ENCODE measurements at places on chromosomes 5 and 9. TPM values are rescaled to one million over a fixed set of nuclear protein-coding genes. Genes with fewer than 3 reads are reported as not detected.
A peak's percentile ranks its signal among the peaks of the same experiment; 100 is the strongest.

The TCF7 gene
- 1.0 TPM for total RNA-seq

The CMYA5 gene
- total RNA-seq: 34.3 TPM

The SUSD3 gene
- 9.3 TPM for total RNA-seq

The BTNL3 gene
- total RNA-seq: not detected

The FBXL7 gene
- 37.0 TPM for total RNA-seq

The PCDHB15 gene
- total RNA-seq: 5.0 TPM

DNA sequence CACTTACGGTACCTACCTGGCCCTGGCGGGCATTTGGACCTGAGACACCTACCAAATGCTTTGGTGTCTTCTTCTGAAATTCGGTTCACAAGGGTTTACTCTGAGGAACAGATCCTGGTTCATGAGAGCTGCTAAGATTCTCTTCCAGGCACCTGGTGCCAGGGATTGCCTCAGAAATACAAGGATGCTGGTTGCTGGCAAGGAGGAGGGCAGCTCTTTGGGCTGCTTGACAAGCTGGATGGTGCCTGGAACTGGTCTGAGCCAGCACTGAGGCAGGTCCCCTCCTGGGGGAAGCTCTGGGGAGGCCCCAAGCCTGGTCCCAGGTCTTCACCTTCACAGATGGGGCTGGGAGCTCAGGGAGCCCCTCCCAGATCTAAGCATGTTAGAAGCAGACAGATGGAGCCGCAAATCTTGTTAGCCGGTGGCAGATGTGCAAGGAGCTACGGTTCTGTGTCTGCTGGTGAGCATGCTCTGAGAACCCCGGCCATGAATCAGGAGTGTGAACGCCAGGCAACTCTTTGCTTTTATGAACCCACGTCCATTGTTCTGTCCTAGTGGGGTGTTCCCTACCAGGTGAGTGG is 16.3 kb downstream of the FABP6 start:
- no peaks in the 10 kb centered on the region for H3K27me3 ChIP-seq
- H3K36me3 ChIP-seq: no peaks in the 10 kb centered on the region
- DNase-seq: no peak
- no peaks in the 10 kb centered on the region for H3K4me1 ChIP-seq
- H3K4me3 ChIP-seq: no peak overlapping the region

GRCh38 chr9:122642226-122642625 is 15.2 kb downstream of the OR1B1 start:
- no peak for DNase-seq
- H3K27ac ChIP-seq: no peak overlapping the region
- H3K36me3 ChIP-seq: no peaks in the 10 kb centered on the region
- no peaks in the 10 kb centered on the region for H3K27me3 ChIP-seq
- no peaks in the 10 kb centered on the region for H3K4me1 ChIP-seq

DNA sequence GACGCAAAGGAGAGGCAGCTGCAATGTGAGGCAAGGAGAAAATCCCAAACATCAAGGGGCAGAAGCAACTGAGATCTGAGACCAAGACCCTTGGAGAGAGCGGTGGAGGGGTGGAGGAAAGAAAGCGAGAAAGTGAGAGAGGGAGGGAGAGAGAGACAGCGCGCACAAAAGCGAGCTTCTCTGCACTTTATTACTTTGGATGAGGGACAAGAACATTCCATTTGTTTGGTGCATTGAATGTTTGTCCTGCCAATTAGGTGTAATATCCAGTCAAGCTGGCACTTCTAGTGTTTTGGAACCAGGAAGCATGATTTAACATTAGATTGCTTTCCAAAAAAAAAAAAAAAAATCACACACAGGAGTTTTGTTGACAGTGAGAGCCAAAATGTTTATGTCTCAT is 1.4 kb downstream of the CAST start:
- H3K27ac ChIP-seq: peak overlapping the region; percentile 96
- no peaks in the 10 kb centered on the region for H3K36me3 ChIP-seq
- peak overlapping the region; percentile 69 for H3K4me3 ChIP-seq
- H3K4me1 ChIP-seq: no peaks in the 10 kb centered on the region
- DNase-seq: no peak

GRCh38 chr5:10122076-10122726 is 127.5 kb downstream of the ATPSCKMT start:
- no peaks in the 10 kb centered on the region for H3K27me3 ChIP-seq
- no peak overlapping the region for H3K27ac ChIP-seq
- H3K36me3 ChIP-seq: no peaks in the 10 kb centered on the region
- no peak overlapping the region for H3K4me3 ChIP-seq
- DNase-seq: no peak
- H3K4me1 ChIP-seq: no peaks in the 10 kb centered on the region

DNA sequence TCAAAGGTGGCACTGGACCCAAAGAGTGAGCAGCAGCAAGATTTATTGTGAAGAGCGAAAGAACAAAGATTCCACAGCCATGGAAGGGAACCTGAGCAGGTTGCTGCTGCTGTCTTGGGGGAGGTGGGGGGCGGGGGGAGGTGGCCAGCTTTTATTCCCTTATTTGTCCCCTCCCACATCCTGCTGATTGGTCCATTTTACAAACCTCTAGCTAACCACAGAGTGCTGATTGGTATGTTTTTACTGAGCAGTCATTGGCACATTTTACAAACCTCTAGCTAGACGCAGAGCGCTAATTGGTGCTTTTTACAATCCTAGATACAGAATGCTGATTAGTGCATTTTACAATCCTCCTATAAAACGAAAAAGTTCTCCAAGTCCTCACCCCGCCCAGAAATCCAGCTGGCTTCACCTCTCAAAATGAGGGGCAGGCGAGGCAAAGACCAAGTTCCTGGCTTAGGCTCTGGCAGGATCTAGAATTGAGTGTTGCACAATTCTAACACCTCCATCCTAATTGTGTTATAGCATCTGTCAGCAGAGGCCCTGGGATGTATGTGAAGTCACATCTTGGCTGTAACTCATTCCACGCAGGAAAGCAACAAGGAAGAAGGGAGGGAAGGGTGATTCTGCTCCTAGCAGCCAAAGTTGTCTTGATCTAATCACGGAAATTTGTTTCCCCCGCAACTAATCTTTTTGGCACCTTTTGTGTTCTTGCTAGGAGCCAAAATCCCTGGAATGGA is 34.3 kb downstream of the ROR2 start:
- H3K27me3 ChIP-seq: no peaks in the 10 kb centered on the region
- no peaks in the 10 kb centered on the region for H3K36me3 ChIP-seq
- no peak overlapping the region for H3K4me3 ChIP-seq
- H3K27ac ChIP-seq: no peak overlapping the region

- H3K27me3 ChIP-seq: no peaks in the 10 kb centered on the region
- H3K4me3 ChIP-seq: no peak overlapping the region
- no peak for DNase-seq
- H3K36me3 ChIP-seq: no peaks in the 10 kb centered on the region
These were observed 124.2 kb upstream of the TNPO1 start for GRCh38 chr5:72692231-72692637.

DNA sequence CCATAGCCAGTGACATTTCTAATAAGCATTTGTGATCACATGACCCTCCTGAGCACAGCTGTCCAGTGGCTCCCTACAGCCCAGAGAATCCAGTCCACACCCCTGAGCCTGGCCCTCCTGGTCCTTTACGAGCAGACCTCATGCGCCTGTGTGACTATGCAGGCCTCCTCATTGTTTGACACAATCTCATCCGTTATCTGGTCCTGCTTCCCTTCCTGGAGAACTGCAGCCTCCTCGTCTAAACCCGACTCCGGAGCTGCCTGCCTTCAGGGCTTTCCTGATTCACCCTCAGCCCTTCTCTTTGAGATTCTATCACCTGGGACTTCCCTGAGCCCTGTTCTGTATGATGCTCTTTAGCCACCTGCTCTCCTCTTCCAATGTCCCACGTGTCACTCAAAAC is 79.7 kb downstream of the GPR21 start:
- no peaks in the 10 kb centered on the region for H3K4me1 ChIP-seq
- no peaks in the 10 kb centered on the region for H3K36me3 ChIP-seq
- no peak overlapping the region for H3K27ac ChIP-seq
- H3K27me3 ChIP-seq: no peaks in the 10 kb centered on the region

- no peak overlapping the region for H3K4me3 ChIP-seq
- no peak overlapping the region for H3K27ac ChIP-seq
These were observed 378.4 kb upstream of the SGCD start for GRCh38 chr5:155948576-155948975.

DNA sequence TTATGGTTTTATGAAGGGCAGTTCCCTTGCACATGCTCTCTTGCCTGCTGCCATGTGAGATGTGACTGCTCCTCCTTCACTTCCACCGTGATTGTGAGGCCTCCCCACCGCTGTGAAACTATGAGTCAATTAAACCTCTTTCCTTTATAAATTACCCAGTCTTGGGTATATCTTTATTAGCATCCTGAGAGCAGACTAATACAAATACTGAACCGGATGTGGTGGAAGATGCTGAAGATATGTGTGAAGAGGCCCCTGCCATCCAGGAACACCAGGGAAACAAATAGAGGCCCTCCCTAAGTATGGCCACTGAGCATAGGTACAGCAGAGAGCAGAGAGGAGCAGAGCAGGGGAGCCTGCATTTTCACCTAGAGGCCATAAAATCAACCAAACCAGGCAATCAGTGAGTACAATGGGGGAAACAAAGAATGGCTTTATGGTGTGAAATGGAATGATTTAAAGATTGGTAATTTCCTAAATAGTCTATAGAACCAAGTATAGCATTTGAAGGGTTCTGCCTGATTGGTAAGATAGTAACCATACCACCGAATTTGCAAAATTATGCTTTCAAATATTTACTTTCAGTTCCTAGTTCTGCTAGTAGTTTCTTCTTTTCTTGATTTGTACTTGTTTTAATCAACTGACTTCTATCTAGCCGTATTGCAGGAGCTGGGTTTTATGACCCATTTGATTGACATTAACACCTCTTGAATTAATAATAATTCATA is 421.6 kb downstream of the IRX1 start:
- H3K27ac ChIP-seq: no peak overlapping the region
- no peaks in the 10 kb centered on the region for H3K27me3 ChIP-seq
- H3K4me1 ChIP-seq: no peaks in the 10 kb centered on the region
- no peak overlapping the region for H3K4me3 ChIP-seq
- DNase-seq: no peak

DNA sequence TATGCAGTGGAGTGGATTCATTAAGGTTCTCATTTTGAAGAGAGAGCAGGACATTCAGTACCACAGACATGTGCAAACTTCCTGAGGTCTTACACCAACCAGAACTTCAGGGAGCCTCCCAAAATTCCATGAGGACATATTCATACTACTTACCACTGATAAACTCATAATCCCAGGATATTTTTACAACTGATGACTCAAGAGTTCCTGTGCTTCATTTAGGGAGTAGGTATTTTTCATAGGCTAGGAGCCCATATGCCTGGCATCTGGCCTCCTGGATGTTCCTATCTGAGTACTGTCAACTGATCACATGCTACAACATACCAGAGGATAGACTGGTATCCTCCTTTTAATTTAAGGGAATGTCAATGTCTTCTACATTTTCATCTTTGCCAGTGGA is 578.0 kb downstream of the EFNA5 start:
- no peaks in the 10 kb centered on the region for H3K4me1 ChIP-seq
- DNase-seq: no peak
- H3K27ac ChIP-seq: no peak overlapping the region
- no peak overlapping the region for H3K4me3 ChIP-seq
- H3K27me3 ChIP-seq: no peaks in the 10 kb centered on the region
- H3K36me3 ChIP-seq: no peaks in the 10 kb centered on the region

DNA sequence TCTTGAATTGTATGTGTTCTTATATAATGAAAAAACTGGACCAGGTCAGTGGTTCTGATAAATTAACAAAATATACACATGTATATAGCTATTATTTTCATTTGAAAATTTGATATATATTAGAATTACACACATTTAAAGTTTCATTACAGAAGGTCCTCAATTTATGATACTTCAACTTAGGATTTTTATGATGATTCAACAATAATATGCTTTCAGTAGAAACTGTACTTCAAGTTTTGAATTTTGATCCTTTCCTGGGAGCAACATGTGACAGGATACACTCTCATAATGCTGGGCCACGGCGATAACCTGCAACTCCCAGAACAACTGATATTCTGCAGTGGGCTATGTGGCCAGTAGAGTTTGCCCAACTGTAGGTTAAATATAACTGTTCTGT is 344.7 kb downstream of the TAF11L14 start:
- no peak overlapping the region for H3K27ac ChIP-seq
- H3K36me3 ChIP-seq: no peaks in the 10 kb centered on the region
- DNase-seq: no peak
- no peaks in the 10 kb centered on the region for H3K27me3 ChIP-seq
- H3K4me3 ChIP-seq: no peak overlapping the region
- H3K4me1 ChIP-seq: no peaks in the 10 kb centered on the region

DNA sequence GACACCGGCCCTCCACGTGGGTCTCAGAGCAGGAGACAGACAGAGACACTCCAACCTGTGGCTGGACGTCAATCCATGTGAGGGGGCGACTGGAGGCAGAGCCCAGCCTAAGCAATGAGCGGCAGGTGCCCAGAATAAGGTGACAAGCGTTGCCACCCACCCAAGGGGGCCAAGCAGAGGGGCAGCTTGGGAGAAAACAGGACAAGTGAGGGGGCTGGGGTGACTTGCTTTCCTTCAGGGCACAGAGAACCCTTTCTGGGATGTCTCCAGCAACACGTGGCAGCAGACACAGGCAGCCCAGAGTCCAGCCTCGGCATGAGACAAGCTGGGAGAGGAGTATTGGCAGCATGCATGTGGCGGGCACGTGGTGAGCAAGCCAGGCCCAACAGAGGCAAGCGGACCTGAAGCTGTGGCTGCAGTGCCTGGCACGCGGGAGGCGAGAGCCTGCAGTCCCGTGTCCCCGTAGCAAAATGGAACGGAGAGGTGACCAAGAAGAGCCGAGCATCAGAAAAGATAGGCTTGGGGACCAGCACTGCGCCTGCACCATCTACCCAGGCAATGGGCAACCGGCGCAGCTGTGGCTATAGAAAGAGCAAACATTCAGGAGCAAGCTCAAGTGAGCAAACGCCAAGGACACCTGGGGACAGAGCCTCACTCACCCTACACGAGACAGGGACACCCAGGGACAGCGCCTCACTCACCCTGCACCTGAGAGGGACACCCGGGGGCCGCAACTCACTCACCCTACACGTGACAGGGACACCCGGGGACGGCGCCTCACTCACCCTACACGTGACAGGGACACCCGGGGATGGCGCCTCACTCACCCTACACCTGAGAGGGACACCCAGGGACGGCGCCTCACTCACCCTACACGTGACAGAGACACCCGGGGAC is 6.2 kb downstream of the TERT start:
- no peaks in the 10 kb centered on the region for H3K36me3 ChIP-seq
- H3K27ac ChIP-seq: no peak overlapping the region
- no peak overlapping the region for H3K4me3 ChIP-seq
- H3K4me1 ChIP-seq: no peaks in the 10 kb centered on the region
- no peak for DNase-seq

DNA sequence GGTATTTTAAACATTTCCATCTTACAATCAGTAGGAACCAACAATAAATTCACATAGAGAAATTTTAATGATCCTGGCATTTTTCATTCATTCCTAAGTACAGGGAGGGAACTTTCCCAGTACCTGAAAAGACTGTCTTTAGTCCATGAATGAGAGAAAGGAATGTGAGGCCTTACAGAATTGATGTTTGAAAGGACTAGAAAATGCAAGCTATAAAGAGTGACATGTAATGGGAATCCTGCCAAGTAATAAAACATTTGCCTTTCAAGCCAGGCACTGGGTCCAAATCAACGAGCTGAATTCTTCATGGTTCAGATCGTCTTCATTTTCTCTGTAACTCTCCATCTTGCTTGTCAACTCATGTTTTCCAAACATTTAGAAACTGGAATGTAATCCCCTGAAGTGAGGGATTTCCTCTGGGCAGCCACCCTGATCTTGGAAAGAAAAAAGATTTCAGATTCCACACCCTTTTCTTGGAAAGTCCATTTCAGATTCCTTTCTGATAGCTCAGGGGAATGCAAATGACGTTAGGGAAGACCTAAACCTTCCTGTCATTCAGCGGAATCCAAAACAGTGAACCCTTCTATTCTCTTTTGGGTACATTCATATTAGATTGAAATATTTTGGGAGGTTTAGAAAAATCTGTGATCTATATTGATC is 315.8 kb downstream of the SH3GL2 start:
- no peaks in the 10 kb centered on the region for H3K4me1 ChIP-seq

Data from uterus (tissue), 4 donors.